ENCODE measurements at places on chromosomes 6 and 20. TPM values are rescaled to one million over a fixed set of nuclear protein-coding genes. Genes with fewer than 3 reads are reported as not detected.
A peak's percentile ranks its signal among the peaks of the same experiment; 100 is the strongest.

- DNase-seq, result no peak
Observed at GRCh38 chr6:26195924-26196845, 109.0 kb downstream of the HFE start.

DNA sequence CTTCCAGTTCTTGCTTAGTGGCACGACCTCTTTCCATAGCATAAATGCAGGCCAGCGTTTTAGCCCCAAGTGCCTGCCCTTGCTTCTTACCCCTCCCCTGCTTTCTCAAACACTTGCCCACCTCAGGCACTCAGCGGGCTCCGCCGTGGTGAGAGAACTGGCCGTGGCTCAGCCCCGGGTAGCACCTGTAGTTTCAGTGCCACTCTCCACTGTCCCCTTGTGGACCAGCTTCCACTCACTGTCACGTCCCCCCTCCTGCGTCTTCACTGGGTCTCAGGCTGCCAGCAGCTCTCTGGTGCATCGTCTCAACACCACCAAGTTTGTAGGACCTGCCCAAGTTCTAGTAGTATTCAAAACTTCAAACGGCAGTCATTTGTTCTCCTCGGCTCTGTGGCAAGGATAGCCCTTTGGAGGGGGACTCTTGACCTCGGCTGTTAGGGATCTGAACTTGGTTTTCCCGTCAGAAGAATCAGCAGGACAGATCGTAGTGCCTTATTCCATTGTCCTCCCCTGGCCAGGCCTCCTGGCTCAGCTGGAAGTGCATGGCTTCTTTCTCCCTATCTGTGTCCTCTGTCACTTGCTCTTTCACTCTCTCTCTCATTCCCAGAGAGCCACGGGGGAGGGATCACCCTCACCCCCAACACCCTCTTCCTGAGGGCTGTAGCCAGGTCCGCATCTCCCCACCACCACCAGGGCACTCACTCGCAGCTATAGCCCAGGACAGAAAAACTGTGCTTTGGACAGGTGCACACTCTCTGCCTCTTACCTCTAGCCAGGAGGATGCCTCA, 44.6 kb downstream of the STK35 start:
- no peak for DNase-seq

GRCh38 chr6:158358450-158359077, 46.3 kb downstream of the TULP4 start:
- DNase-seq, result no peak

DNA sequence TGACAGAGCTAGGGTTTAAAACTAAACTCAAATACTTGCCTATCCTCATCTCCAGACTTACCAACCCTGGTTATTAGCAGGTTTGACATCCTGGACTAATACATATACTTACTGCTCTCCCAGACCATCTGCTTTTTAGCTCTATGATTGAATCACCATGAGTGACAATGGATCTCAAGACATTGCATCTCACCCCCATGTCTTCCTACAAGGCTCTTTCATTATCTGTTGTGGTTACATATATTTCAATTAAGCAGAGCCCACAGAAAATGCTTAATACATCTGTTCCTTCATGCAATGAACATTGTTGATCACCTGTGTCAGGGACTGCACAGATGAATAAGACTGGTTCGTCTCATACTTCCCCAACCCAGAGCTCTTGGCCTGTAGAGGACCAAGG, 19.4 kb downstream of the SAMD3 start:
- DNase-seq, result no peak

DNA sequence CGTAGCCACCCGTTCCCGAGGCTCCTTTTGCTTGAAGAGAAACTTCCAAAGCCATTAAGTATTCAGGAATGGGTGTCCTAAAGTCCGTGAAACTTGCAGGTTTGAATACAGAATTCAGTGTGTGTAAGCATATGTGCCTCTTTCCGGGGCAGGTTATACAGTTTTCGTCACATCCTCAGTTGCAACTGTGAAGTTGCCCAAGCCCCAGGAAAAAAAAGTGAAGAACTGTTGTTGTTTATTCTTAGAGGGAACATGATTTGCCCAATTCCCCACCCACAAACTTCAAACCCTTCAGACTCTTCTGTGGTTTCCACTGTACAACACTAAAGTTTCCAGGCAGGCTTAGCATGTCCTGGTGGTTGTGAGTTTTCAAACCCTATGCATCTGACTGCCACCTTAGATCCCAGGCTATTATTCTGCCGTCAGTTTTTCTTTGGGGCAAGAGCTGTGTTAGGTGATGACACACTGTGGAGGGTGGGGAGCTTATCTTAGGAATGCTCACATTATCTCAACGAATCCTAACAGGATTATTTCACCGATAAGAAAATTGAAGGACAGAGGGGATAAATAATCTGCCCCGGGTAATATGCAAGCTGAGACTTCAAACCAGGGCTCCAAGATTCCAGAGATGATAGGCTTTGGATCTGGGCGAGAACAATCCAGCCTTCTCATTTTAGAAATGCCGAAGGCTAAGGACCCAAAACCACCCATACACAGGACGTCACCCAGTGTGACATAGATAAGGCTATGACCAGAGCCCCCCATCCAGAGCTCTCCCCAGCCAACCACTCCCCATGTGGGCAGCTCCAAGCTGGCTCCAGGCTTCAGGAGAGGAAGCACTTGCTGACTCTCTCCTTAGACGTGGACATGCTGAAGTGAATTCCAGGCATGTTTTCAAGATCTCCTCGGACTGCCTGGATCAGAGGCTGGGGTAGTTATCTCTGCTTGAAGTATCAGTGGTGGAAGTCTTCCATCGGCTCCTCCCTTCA, 81.7 kb upstream of the AFDN start:
- peak; percentile 34 for DNase-seq

- no peak for DNase-seq
Observed at GRCh38 chr6:168278904-168279303, 40.7 kb downstream of the DACT2 start.

DNA sequence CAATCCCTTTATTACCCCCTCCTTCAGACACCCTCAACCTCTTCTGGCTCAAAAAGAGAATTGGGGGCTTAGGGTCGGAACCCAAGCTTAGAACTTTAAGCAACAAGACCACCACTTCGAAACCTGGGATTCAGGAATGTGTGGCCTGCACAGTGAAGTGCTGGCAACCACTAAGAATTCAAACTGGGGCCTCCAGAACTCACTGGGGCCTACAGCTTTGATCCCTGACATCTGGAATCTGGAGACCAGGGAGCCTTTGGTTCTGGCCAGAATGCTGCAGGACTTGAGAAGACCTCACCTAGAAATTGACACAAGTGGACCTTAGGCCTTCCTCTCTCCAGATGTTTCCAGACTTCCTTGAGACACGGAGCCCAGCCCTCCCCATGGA, 2.2 kb downstream of the TNF start:
- DNase-seq, result no peak

DNA sequence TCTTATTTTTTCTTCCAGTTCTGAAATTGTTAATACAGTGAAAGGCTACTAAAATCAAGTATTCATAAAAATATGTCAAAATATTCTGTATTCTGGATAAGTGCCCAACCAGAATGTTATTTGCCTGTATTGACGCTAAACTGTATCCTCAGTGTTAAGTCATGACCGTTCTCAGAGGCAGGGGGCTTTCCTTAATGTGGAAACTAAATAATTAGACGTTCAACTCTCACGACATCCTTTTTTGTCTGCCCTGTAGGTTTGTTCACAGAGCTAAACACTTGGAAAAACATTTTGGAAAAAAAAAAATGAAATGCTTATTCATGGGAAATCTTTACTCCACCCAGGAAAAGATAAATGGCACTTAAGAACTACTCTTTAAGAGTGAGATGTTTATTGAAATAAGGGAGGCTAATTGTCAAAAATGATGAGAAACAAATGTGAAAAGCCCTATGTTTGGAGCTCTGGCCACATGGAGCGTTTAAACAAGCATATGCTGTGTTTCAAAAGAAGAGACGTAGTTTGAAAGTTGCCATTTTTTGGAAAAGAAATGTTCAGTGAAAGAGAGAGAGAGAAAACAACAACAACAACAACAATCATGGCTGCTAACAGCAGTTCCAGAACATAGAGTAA, 453.1 kb upstream of the MARCKS start:
- DNase-seq, result no peak

DNA sequence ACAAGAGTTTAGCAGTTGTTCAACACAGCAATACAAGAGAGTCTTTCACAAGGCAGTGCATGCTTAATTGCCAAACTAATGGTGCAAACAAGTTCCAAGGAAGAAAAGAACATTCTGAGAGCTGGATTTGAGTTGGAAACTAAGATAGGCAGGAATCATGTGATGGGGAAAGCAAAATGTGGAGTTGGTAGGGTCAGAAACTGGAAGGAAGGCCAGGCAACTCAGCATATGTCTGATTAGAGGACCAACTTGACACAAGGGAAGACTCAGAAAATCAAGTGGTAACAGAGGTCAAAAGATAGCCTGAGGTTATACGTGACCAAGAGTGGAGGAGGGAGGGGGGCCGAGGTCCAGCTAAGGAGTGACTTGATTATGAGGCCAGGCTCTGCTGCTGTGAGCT, 117.3 kb downstream of the SMLR1 start:
- no peak for DNase-seq

DNA sequence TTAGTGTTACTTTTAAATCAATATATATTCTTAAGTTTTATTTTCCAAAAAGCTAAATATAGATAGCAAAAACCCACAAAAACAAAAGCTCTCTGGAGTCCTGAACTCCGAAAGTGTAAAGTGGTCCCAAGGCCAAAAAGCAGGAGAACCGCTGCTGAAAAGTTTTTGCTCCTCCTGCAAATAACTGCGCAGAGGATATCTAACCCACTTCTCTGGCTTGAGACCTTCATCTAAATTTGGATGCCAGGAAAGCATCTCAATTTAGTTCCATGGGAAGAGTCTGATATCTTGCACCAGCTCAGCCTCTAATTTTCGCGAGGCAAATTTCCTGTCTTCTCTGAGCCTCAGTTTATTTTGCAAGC, 523 bp downstream of the MRPS10 start:
- DNase-seq, result no peak

- DNase-seq, result no peak
Observed at GRCh38 chr20:35821807-35822242, 50.0 kb downstream of the PHF20 start.

- DNase-seq, result no peak
Observed at GRCh38 chr20:56816349-56816748, 187.2 kb downstream of the TFAP2C start.

GRCh38 chr6:122035173-122035572, 364.3 kb upstream of the HSF2 start:
- no peak for DNase-seq

EMILIN3 gene
- total RNA-seq, result 0.66 TPM

SLA2 gene
- 0.54 TPM for total RNA-seq

SAMD10 gene
- total RNA-seq, result 1.1 TPM

BANF2 gene
- not detected for total RNA-seq

ATP6V1G2 gene
- 2.8 TPM for total RNA-seq

EYA4 gene
- total RNA-seq, result 0.82 TPM

POU5F1 gene
- not detected for total RNA-seq

SLC22A3 gene
- total RNA-seq, result 15.3 TPM

PDE7B gene
- total RNA-seq, result 6.3 TPM
